ENCODE measurements at places on chromosomes 2 and 18.
A peak's percentile ranks its signal among the peaks of the same experiment; 100 is the strongest.

GRCh38 chr2:20472569-20472968, 25.7 kb downstream of the RHOB start:
- DNase-seq, result no peak

- no peak for DNase-seq
Measured at GRCh38 chr2:192035731-192036442, 158.8 kb downstream of the TMEFF2 start.

GRCh38 chr2:150612957-150613710, 125.7 kb upstream of the RND3 start:
- no peak for DNase-seq

- DNase-seq, result no peak
Measured at GRCh38 chr18:77647472-77647871, 397.8 kb downstream of the GALR1 start.

- DNase-seq, result no peak
Measured at GRCh38 chr2:158988501-158988900, 20.1 kb downstream of the TANC1 start.

DNA sequence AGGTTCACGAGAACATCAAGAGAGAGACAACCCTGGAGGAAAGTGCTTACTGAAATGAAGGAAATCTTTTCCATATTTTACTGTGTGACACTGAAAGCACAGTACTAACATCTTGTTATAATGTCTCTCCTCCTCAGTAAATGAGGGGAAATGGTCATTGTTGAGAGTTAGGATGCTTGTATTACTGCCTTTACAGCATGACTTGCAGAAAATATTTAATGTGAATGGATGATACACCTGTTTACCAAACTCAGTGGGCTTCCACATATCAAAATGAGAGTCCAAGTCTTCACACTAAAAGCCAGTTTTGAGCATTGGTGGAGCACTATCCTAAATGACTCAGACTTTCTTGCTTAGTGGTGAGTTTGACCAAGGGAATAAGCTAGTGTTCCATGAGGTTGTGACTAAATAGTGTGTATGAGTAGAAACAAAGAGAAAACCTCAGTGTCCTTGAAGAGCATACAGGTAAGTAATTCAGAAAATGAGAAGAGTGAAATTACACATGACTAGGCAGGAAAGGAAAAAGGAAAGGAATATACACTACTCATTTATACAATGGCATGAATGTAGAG, 930.7 kb upstream of the CELF4 start:
- DNase-seq, result no peak

- no peak for DNase-seq
Measured at GRCh38 chr2:241959751-241960269, 90.3 kb downstream of the RTP5 start.

- no peak for DNase-seq
Measured at GRCh38 chr2:28495551-28496250, at the start of gene PLB1. PLB1 (plus strand) TSS chr2:28496060; CDS start chr2:28496115, 55 bp downstream.

DNA sequence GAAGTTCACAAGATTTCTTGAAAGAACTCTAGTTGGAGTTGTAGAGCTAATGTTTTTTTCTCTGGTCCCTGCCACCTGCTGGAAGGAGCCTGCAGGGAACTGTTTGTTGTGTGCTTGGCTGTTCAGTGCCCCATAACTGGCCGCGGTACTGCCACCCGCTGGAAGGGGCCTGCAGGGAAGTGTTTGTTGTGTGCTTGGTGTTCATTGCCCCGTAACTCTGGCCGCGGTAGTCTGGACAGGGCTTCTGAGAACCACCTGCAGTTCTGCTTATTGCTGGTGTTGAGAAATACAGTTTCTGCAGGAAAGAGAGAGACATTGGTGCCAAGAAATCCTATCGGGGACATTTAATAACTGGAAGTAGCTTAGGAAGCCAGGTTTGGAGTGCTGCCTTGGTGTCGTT, 58.1 kb downstream of the AGAP1 start:
- DNase-seq, result peak; percentile 12

Data from OCI-LY7 (cell line).